ENCODE measurements at places on chromosomes 2 and 18. TPM values are rescaled to one million over a fixed set of nuclear protein-coding genes. Genes with fewer than 3 reads are reported as not detected.

Gene COL4A4
- total RNA-seq = 1.1 TPM

Gene CD207
- total RNA-seq = not detected

DNA sequence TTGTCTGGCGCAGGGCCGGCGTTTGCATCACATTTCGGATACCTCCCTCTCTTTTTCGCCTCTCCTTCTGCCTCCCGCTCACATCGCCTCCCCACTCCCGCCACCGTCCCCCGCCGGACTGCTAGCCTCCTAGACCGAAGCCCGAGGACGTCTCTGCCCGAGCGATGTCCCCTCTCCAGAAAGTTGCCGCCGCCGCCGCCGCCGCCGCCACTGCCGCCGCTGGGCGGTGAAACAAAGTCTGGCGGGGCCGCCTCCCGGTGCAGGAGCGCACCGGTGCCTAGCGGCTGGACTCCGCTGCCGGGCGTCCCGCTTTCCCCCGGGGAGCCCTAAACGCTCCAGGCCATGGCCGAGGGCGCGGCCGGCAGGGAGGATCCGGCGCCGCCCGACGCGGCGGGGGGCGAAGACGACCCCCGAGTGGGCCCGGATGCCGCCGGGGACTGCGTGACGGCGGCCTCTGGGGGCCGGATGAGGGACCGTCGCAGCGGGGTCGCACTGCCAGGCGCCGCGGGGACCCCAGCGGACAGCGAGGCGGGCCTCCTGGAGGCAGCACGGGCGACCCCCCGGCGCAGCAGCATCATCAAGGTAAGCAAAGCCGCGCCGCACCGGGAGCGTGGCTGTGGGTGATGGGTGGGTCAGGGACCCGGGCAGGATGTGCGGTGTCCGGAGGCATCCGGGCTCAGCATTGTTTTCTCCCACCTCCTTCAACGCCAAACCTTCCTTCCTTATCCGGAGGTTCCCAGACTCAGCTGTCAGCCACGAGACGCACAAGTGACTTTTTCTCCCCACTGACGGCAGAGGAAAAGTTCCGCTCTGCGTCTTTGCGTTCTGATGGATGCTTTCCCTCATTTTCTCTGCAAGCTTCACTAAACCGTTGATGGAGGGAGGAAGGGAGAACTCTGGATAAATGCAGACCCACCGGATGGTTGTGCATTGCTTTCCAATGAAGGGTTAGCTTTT, 643 bp downstream of the PLCL1 start:
- DNase-seq = peak; percentile 39

- DNase-seq = no peak
Observed at GRCh38 chr2:239263669-239264491, 136.9 kb downstream of the HDAC4 start.

Gene TEKT4
- not detected for total RNA-seq

GRCh38 chr2:126781806-126782205, 116.9 kb upstream of the TEX51 start:
- no peak for DNase-seq

DNA sequence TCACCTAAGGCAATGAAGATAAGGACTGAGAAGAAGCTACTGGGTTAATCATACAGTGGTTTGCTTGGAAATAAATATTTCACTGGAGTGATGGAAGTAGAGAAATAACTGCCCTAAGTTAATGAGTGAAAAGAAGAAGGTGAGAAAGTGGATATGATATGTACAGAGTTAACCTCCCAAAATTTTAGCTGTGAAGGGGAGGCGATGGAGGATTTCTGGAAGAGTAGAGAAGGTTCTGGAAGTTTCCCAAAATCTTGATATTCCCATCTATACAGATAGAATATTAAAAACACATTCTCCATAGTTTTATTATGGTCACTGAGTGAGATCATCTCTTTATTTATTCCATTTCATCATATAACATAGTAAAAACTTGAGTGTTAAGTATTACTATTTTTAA, 296.6 kb upstream of the RGPD4 start:
- DNase-seq = no peak
